ENCODE measurements at places on chromosomes 2 and 18. TPM values are rescaled to one million over a fixed set of nuclear protein-coding genes. Genes with fewer than 3 reads are reported as not detected.

Gene MYOM1
- total RNA-seq: 1.6 TPM

Gene HOXD10
- total RNA-seq: not detected

Gene MERTK
- 31.3 TPM for total RNA-seq

Gene EPB41L3
- 89.9 TPM for total RNA-seq

Gene COL4A3
- 0.39 TPM for total RNA-seq

Gene TBR1
- total RNA-seq: not detected
